ENCODE measurements at places on chromosomes 7 and 10.

DNA sequence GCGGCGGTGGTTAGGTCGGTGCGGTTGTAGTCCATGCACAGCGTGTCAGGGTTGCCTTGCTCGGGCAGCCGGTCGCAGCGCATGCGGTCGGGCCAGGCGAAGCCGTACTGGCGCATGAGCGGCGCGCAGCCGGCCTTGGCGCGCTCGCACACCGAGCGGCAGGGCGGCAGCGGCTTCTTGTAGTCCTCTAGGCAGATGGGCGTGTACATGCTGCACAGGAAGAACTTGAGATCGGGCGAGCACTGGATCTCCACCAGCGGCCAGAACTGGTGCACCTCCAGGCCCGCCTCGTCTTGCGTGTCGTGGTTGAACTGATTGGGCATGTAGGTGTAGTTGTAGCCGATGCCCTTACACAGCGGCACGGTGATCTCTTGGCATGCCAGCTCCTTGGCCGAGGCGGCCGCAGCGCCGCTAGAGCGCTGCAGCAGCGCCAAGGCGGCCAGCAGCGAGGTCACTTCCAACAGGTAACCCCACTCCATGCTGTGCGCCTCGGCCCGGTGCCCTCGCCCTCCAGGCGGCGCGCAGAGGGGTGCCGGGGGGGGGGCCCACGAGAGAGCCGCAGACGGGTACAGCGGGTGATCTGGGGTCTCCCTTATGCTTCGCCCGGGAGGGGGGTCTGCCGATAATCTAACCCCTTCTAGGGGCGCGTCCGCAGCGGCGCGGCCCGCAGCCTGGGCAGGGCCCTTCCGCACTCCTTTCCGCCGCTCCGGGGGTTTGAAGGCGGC, 983 bp downstream of the FZD8 start:
- DNase-seq: peak; percentile 89

DNA sequence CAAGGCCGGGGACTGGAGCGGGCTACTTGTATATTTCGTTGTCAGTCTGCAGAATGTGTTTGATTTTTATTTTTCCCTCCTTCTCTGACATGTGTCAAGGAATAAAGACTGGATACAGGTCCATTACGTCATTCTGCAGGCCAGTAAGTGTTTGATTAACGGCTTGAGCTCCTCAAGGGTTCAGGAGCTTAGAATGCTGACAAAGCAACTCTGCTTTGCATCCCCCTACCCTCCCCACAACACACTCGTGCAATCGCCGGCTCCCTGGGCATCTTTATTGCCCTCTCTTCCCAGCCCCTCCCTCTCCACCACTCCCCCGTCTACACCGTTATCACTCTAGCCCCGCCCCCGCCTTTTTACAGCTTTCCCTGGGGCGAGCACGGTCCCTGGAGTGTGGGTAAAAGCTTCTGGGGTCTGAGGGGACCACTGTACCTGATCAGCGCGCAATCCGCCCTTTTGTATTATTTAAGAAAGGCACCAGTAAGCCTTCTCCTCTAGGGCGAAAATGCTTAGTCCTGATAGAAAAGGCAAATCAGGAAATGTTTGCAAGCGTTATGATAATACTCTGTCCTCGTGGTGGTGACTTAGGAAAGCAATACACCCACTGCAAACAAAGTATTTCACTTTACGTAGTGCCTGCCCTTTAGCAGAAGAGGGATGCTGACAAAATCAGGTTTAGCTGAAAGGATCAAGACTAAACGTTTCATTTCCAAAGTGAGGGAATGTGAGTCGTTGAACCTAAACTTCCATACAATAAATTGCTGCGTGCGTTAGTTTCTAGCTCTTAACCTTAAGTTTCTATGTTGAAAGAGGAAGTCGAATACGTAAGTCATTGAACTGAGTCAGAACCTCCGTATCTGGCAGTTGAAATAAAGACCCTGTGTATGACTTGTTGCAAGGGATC, 1.4 kb upstream of the CREB5 start:
- DNase-seq: peak; percentile 49

DNA sequence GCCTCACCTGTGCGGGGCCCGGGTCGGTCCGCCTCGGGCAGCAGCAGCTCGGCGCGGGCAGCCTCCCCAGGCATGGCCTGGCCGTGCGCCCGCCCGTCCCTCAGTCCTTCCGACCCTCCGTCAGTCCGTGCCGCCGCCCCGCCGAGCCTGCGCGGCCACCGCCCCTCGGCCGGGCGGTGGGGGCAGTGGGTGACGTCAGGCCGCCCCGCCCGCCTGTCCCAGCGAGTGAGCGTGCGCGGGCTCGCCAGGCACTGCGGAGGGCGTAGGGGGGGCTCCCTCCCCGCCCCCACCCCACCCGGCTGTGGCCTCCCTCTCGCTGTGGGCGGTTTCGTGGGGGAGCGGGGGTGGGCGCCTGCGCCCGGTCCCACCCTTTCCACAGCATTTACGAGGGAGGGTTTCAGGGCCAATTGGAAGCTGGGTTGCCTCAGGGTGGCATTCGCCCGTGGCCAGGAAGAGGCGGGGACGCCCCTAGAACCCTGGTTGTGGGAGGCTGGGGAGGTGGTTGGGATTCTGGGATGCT, at the start of gene NACAD:
TSS of gene NACAD (minus strand) at position 149 of the 520 bp plus-strand sequence. CDS start at position 74, 75 bp downstream.
- peak; percentile 95 for DNase-seq

DNA sequence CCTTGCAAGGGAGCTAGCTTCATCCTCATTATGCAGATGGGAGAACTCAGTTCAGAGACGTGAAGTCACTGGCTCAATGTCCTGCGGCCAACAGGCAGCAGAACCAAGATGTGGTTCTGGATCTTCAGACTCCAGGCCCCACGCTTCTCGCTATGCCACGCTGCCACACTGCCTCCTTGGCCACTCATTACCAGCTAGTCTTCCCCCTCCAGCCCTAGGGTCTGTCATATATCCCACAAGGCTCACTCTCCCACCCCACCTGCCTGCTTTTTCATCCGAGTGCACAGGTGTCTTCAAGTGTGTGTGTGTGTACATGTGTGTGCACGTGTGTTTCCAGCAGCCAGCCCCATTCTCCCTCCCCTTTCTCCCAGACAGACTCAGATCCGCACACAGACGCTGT, 53.4 kb downstream of the DENND2A start:
- DNase-seq: no peak

GRCh38 chr10:124469956-124470484, 8.4 kb downstream of the LHPP start:
- no peak for DNase-seq

GRCh38 chr7:112283382-112283910, 77.0 kb downstream of the ZNF277 start:
- no peak for DNase-seq

GRCh38 chr10:75606203-75606779, 174.9 kb downstream of the LRMDA start:
- DNase-seq: no peak

- no peak for DNase-seq
Measured at GRCh38 chr10:126596472-126597016, 73.9 kb downstream of the C10orf90 start.

- DNase-seq: no peak
Measured at GRCh38 chr10:90319188-90319914, 538.5 kb downstream of the HTR7 start.

- DNase-seq: no peak
Measured at GRCh38 chr10:73251683-73252444, 580 bp downstream of the MRPS16 start.

DNA sequence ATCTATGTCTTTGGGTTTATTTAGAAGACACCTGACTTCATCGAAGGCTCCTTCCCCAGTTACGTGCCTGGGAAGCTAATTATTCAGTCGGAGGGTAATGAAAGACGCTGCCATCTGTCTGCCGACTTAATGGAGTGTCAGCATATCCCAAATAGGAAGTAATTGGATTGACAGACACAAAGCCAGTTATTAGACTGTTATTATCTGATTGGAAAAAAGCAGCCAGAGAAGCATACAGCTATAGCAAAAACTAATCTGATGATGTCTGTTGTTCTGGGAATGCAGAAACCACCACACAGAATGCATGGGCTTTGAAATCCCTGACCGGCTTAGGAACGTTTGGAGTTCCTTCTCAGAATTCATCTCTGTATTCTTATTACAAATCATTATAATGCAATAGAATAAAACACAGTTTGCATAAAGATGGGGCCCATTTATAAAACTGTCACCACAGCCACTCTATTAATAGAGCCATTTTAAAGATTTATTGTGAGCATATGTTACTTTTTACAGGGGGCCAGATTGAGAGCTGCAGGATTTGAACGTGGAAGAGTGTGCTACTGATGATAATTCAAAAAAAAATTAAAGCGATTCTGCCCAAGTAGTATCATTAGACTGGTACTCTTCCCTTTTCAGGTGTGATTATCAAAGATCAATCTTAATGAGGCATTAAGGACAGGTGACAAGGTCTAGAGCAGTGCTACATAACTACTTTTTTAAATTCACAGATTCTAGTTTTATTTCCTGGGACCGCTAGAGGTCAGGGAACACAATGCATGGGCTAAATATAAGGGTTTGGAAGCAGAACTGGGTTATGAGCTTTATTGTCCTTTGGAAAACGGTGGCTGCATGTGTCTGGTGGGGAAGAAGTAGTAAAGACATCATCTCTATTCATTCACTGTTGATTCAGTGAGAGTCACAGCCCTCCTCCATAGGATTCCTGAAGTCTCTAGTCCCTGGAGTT, 330.1 kb upstream of the LRGUK start:
- DNase-seq: peak; percentile 32

DNA sequence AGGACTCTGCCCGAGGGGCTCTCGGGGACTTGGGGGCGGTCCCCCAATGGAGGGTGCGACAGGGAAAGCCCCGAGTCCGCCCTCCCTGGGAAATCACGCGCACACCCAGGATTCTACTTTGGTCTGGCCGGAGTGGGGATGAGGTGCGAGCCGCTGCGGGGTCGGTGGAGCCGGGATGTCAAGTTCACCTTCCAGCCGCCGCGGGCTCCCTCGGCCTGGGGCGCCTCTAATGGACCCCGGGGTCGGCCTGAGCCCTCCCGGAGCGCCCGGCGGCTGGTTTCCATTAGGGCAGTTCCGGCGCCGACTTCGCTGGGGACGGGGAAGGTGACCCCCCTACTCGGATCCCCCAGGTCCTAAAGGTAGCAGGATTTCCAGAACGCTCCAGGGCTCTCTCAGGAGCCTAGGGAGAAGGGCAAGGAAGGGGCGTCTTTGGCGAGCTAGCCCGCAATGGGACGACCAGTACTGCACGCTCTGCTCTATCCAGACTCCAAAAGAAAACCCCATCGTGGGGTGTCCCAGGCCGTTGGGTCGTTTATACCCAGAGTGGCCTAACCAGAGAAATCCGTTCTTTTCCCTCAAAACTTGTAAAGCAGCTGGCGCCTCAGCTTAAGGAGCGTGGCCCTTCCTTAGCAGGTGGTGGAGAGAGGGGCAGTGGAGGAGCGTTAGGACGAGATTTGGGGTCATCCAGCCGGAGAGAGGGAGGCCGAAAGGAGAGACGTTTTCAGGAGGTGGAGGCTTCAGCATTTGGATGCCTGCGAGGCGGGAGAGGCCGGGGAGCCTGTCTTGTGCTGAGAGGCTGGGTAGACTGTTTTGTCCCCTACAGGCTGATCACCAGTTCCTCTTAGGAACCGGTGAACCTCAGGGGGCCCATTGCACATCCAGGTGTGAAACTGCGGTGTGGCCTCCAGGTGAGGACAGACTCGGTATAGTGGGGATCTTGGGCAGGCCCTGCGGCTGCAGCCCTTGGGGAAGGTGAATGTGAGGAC, 860 bp upstream of the WDR86 start:
- DNase-seq: peak; percentile 86

- no peak for DNase-seq
Measured at GRCh38 chr10:121753726-121754476, 155.7 kb upstream of the FGFR2 start.

GRCh38 chr10:86149257-86149656, 217.3 kb downstream of the GRID1 start:
- DNase-seq: no peak

DNA sequence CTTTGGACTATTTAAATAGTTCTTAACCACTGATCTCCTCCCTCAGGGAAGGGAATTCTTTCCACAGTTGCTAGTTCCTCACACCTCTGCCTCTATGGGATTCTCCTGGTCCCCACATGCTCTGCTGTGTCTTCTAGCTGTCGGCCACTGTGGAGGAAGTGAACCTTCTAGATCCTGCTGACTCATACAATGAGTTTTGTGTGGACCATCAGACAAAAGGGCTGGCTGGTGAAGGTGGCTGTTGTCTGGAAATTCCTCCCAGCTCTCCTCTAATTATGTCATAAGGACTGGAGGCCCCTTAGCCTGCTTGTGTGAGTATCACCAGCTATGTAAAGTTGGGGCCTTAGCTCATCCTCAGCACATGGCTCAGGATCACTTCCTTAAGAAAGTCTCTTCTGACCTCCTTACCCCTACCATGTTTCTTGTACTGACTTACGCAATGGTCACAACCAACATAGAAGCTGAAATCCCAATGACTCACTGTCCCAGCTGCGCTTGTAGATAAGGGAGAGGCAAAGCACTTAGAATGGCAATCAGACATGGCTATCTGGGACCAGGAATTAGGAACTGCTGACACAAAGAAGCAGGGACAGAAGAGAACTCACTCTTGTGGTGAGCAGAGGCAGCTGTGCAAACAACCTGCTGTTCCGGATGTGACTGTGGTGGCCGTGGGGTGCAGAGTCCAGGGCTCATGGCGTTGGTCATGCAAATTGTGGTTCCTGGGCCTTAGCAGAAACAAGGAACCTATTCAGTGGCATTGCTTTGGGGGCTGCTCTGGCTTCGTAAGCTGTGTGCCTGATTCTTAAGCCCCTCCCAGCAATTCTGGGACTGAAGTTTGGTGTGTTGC, 2.5 kb upstream of the MACC1 start:
- no peak for DNase-seq

- DNase-seq: no peak
Measured at GRCh38 chr7:148630078-148630477, 39.5 kb downstream of the C7orf33 start.

DNA sequence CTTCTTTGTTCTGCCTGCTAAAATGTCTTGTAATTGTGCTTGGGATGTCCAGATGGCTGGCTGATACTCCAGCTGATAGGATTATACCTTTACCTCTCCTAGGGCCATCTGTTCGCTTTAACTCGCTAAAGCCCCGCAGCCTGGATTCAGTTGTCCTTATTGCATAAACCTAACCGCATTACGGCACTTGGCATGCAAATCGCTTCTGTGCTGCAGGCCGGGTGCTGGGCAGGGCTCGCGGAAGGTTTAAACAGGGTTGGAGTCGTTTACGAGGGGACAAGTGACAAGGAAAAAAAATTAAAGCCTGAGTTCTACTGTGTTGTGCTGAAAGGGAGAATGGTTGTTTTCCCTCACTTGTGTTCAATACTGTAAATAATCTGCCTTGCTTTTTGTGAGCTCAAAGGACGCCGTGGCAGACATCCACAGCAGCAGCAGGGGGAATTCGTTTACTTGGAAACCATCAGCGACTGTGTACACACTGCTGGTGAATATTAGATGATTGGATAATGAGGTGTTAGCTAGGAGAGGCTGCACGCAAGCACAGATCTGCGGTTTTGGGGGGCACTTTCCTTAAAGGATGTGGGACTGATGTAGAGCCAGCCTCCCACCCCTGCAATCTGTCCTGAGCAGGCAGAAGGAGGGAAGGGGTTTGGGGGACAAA, 93.0 kb downstream of the EBF3 start:
- peak; percentile 74 for DNase-seq

DNA sequence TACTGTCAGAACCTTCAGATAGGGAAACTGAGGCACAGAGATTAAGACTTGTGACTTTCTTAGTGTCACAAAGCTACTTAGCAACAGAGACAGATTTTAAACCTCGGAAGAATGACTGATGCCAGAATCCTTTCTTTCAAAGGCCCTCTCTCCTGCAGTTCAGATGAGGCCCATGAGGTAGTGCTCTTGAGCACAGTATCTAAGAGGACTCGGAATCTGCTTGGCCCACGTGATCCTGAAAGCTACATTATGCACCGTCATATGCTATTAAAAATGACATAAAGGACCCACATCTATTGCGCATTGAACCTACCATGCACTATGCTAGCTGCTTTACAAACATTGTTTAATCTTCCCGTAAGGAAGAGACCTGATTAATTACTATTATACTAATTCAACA, 355.9 kb downstream of the SFMBT2 start:
- no peak for DNase-seq

GRCh38 chr7:139825666-139826290, 3.3 kb upstream of the TBXAS1 start:
- no peak for DNase-seq

All from retina (tissue), 1 donor.